ENCODE measurements at places on chromosomes 4 and X.
A peak's percentile ranks its signal among the peaks of the same experiment; 100 is the strongest.

DNA sequence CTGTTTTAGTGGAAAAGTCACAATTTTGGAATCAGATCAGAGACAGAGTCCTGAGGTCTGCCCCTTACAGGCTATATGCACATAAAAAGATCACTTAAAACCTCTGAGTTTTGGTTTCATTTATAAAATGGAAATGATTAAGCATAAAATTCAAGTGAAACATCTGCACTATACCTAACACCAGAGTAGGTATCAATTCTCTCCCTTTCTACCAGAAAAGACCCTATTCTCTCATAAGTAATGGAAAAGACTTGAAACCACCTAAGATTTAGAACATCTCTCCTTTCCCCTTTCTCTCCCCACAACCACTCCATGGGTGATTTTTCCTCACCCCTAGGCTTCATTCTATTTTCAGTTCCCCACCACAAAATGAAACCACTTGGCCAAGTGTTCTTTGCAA is 907 bp downstream of the LHFPL1 start:
- no peak for DNase-seq

GRCh38 chr4:25100710-25101109 is 59.5 kb downstream of the SEPSECS start:
- no peak for DNase-seq

GRCh38 chrX:78321809-78322208 is 5.6 kb downstream of the CYSLTR1 start:
- DNase-seq = peak; percentile 51

GRCh38 chr4:29326816-29327215 is 1393.4 kb upstream of the PCDH7 start:
- DNase-seq = no peak

- DNase-seq = no peak
Observed at GRCh38 chr4:13174001-13174400, 310.1 kb downstream of the RAB28 start.

DNA sequence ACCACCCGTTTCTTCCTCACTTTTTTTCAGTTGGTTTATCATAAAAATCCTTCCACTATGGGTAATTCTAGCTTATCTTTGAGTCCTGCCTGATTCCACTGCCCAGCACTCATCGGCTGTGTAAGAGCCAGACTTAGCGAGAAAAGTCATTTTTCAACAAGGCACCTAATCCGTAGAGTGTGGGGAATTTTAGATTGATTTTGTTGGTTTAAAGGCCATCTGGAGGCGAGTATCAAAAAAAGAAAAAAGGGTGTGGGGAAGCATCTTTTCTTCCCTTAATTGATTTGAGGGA is 134.4 kb downstream of the TET2 start:
- no peak for DNase-seq

DNA sequence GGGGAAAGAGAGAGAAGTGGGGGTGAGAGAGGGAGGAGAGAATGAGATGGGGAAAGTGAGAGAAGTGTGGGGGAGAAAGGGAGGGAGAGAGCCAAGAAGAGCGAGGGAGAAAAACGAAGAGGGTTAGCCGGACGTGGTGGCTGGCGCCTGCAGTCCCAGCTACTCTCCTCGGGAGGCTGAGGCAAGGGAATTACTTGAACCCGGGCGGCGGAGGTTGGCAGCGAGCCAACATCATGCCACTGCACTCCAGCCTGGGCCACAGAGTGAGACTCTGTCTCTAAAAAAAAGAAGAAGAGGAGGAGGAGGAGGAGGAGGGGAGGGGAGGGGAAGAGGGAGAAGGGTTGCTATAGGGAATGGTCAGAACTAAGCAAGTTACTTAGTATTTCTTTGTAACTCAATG is 1.7 kb upstream of the NXT2 start:
- no peak for DNase-seq

GRCh38 chrX:104325213-104325585 is 70.5 kb upstream of the ESX1 start:
- no peak for DNase-seq

DNA sequence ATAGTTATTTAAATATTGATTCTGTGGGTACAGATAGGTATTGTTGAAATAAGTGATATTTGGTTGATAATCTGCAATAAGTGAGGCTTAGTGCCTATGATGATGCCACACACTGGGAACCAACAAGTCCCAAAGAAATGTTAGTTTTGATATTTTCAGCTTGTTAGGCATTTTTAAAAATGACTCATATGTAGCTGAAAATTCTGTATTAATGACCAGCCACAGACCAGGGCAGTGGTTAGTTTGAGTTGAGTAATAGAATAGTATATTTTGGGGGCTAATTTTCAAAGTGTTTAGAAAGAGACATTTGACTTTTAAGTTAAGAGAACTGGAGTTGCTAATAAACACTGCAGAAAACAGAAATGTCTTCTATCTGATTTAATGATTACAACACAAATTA is 9.4 kb downstream of the INTU start:
- DNase-seq = no peak

DNA sequence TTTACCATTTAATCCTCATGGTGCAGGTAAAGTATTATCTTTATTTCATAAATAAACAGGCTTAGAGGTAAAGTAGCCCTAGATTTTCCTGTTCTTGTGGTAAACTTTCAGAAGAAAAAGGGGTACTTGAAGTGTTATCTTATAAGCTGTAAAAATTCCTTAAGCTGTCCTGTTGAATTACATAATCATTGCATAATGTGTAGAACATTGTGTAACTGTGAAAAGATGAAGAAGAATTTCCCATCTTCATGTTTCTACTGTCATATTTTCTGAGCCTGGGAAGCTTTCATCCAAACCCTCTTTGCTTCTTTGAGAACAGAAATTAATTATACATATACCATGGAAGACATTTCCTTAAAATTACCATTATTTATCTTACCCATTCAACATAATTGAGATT is 90.5 kb downstream of the ELOVL6 start:
- no peak for DNase-seq

GRCh38 chr4:83139514-83140156 is 25.1 kb upstream of the PLAC8 start:
- no peak for DNase-seq

GRCh38 chrX:100743009-100743607 is 11.2 kb upstream of the SYTL4 start:
- no peak for DNase-seq

- DNase-seq = no peak
Observed at GRCh38 chr4:79964400-79965211, 108.4 kb downstream of the ANTXR2 start.

GRCh38 chr4:150133605-150134004 is 55.4 kb downstream of the DCLK2 start:
- no peak for DNase-seq

DNA sequence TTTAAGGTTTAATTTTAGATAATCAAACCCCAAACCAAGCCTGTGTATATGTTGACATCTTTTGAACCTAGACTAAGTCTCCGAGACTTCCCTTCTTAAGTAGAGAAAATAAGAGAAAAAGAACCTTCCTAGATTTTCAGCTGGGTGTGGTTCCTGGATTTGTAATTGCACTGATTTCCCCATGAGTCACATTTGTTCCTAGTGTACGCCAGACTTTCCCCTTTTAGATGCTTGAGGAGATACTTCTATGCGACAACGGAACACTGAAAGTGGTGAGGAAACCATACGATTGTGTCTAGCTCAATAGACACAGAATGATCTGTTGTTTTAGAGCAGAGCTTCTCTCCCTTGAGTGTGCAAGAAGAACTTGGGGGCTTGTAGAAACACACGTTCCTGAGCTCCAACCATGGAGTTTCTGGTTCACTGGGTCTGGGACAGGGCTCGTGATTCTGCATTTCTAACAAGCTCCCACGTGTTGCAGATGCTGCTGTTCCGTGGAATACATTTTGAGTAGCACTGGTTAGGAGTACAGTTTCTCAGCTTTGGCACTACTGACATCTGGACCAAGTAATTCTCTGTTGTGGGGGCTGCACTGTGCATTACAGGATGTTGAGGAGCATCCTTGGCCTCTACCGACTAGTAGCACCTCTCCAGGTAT is 87.1 kb downstream of the AMELX start:
- no peak for DNase-seq

GRCh38 chrX:46673620-46674359 is 85.1 kb downstream of the SLC9A7 start:
- no peak for DNase-seq

DNA sequence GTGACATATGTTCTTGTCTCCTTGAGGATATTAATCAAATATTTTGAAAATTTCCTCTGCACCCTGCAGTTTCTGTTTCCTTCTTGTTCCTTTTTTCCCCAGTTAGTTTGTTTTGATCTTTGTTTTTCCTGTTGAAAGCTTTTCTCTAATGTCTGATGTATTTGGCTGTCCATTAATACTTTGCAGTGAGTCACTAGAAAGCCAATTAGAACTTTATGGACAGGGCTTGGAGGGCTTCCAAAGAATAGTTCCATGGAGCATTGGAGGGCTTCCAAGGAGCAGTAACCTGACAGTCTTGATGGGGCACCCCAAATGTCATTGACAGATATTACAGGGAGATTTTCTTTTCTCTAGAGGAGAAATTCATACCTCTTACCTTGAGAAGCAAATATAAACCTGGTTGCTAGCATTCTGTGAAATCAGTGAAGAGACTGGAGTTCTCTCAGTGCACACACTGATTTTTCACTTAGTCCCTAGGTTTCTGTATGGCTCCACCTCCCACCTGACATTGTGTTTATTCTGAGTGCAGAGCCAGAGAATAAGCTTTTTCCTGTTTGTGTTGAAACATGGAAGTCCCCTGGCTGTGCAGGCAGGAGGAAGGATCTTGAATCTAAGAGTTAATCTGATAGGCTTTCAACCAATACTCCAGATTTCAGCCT is 26.5 kb downstream of the SPARCL1 start:
- no peak for DNase-seq

- DNase-seq = no peak
Observed at GRCh38 chr4:166662266-166662843, 571.9 kb downstream of the SPOCK3 start.

DNA sequence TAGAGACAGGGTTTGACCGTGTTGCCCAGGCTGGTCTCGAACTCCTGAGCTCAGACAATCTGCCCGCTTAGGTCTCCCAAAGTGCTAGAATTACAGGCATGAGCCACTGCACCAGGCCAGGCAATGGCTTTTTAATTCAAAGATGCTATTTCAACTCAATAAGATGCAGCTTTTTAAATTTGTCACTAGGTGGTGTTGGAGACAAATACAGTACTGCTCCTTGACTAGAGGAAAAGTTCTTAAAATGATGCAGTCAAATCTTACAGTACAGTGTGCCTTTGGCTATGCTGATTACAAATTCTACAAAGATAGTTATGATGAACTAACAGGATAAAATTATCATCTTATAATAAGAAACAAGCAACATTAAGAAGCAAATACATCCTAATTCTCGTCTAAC is 441.1 kb downstream of the KCNIP4 start:
- no peak for DNase-seq

- no peak for DNase-seq
Observed at GRCh38 chr4:73539386-73539785, 57.8 kb downstream of the AFM start.

DNA sequence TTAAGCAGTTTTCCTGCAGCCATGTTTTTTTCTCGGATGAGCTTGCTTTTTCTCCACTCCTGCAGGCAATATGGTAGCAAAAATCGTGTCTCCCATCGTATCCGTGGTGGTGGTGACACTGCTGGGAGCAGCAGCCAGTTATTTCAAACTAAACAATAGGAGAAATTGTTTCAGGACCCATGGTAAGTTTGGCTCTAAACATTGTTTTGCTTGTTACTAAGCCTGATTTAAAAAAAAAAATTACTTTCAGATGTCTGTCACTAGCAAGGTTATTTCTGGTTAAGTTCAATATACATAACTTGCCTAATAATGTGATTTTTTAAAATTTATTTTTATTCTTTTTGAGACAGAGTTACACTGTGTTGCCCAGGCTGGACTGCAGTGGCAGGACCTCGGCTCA is 17.5 kb upstream of the GYG2 start:
- no peak for DNase-seq

DNA sequence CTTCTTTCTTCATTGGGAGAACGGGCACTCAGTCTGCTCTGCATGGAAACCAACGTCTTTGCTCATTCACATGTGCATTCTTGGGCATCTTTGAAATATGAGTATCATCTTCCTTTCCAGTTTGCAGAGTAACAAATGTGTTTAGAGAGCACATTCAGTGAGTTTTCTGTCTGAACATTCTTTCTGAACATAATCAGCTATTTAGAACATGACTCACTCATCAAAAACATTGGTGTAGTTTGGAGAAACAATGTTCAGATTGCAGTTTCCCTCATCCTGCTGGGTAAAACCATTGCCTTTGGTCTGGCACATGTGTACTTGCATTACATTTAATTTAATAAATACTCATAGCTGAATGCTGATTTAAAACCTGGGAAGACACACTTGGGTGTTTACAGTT is 81.5 kb upstream of the F9 start:
- no peak for DNase-seq

DNA sequence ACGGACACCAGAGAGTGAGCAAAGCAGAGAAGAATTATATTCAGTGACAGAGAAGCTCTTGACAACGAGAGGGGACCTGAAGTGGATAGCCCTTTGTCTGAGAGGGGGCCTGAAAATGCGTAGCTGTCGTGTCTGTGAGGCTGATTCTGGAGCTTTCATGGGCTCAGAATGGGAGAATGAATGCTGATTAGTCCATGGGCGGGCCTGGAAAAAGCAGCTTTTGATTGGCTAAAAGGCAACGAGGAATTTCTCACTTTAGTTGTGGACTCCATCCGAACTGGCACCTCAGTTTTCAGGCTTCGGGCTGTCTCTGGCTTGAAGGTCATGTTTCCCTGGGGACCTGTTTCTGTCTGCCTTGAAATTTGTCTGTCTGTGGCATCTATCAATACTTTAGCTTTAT is 487.1 kb downstream of the TECRL start:
- DNase-seq = no peak

All from stimulated activated naive B cell treated with anti-CD40 and anti-IgM and Interleukin-4, amounts not matched to agents 10 μg/mL and 1 μg/mL and 100 μg/mL, for 72 hours (primary cell).